Left ventricle myocardium superior (tissue), 1 donor: ENCODE measurements at places on chromosomes 6 and 20.
A peak's percentile ranks its signal among the peaks of the same experiment; 100 is the strongest.

GRCh38 chr6:118509009-118509617 is 39.0 kb upstream of the PLN start:
- DNase-seq = peak; percentile 45

GRCh38 chr20:13028673-13029072 is 19.9 kb downstream of the SPTLC3 start:
- no peak for DNase-seq

DNA sequence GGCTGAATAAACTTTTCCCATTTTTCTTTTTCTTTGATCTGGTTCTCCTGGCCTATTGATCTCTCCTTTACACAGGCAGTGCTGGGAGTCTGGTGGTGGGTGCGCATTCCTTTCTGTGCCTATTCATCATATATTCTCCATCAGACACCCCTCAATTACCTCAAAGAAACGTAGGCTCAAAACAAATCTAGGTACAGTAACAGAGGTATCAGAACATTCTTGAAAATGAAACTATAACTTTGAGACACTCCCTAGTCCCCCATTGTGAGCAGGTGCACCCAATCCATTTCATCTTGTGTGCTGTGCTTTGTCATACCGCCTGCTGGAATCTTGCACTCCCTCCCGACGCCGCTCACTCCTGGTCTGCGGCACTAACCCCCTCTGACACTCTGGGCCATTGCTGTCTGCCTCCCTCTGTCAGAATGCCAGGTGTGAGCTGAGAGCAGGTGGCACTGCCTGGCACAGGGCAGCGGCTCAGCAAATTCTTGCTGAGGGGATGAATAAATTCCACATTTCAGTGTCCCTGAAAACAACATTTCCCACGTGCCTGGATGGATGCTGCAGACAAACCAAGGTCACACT is 303.4 kb upstream of the EXOC2 start:
- no peak for DNase-seq

DNA sequence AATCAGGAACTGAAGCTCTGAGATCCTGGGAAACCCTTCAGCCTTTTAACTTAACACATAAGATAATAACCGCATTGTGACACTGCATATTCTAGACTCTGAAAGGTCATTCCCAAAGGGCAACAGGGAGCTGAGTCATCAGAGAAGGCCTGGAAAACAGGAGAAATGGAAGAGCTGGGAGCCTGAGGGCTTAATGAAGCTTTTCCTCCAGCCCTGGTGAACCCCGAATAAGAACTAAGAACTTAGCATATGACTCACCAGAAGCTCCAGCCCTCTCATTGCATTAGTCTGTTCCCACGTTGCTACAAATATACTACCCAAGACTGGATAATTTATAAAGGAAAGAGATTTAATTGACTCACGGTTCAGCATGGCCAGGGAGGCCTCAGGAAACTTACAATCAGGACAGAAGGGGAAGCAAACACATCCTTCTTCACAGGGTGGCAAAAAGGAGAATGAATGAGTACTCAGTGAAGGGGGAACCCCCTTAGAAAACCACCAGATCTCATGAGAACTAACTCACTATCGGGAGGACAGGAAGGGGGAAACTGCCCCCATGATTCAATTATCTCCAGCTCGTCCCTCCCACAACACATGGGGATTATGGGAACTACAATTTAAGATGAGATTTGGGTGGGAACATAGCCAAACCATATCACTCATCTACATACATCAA is 648.5 kb downstream of the TFAP2A start:
- no peak for DNase-seq

- no peak for DNase-seq
Measured at GRCh38 chr6:90583179-90583835, 3.6 kb downstream of the MAP3K7 start.

GRCh38 chr6:119791736-119792135 is 442.2 kb upstream of the MAN1A1 start:
- no peak for DNase-seq

- no peak for DNase-seq
Measured at GRCh38 chr6:132167929-132168892, 217.0 kb upstream of the CCN2 start.

- no peak for DNase-seq
Measured at GRCh38 chr20:23268792-23269354, 81.7 kb upstream of the NXT1 start.

- no peak for DNase-seq
Measured at GRCh38 chr20:32163951-32164350, 43.6 kb downstream of the PLAGL2 start.

GRCh38 chr6:85460921-85461797 is 11.3 kb downstream of the NT5E start:
- no peak for DNase-seq

- DNase-seq = no peak
Measured at GRCh38 chr6:152309648-152310047, 327.5 kb downstream of the SYNE1 start.

- DNase-seq = no peak
Measured at GRCh38 chr6:54098450-54099044, 12.7 kb upstream of the MLIP start.

DNA sequence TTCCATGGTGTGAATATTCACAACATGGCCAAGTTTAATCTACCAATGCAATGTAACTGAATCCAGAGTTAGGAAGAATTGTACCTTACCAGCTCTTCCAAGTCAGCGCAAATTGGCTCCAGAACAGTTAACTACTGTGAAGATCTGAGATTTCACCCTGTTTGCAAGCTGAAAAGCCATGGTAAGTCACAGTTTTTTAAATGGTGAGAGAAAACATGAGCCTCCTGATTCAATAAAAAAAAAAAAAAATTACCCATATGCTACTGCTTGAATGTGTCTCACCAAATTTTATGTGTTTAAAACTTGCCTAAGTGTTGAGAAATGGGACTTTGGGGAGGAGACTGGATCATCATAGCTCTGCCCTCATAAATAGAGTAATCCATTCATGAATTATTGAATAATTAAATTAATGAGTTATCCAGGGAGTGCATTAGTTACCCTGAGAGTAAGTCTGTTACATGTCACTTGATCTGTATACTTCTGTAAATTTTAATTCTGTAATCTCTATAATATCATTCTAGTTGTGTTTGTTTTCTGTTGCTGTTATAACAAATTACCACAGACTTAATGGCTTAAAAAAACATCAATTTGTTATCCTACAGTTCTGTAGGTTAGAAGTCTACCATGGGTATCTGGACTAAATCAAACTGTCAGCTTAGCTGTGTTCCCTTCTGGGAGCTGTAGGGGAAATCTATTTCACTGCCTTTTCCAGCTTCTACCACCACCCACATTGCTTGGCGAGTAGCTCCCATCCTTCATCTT is 1355.9 kb downstream of the GRIK2 start:
- DNase-seq = no peak

DNA sequence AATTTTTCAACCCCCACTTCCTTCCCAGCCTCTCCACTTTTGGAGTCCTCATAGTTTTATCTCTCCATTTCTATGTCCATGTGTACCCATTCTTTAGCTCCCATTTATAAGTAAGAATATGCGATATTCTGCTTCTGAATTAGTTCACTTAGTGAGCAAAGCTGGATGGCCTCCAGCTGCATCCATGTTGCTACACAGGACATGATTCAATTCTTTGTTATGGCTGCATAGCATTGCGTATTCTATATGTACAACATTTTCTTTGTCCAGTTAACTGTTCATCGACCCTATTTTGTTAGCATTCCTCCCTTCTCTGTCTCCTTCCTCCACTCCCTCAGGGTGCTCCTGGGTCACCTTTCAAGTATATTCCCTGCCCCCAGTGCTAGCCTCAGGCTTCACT is 210.0 kb upstream of the SSTR4 start:
- no peak for DNase-seq

DNA sequence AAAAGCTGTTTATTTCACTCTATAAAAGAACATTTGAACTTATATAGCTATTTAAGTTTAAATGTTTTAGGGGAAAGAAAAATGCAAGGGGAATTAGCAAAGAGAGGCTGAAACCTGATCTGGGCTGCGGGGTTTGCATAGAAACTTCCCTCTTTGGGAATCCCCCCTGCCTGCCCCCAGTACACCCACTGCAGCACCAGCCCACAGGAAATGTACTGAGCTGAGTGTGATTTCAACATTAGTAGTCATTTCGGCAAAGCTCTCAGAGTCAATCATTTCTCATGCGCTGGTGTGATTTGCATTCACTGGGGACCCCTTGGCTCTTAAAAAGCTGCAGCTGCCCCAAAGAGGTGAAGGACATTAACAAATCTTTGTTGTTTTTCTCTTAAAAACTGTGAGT is 859.4 kb downstream of the MAFB start:
- DNase-seq = no peak

GRCh38 chr6:105453968-105454367 is 51.1 kb upstream of the PREP start:
- no peak for DNase-seq

GRCh38 chr6:114169763-114170162 is 173.1 kb downstream of the HS3ST5 start:
- DNase-seq = no peak

- DNase-seq = peak; percentile 22
Measured at GRCh38 chr20:63703471-63703975, 4.3 kb downstream of the ARFRP1 start.

DNA sequence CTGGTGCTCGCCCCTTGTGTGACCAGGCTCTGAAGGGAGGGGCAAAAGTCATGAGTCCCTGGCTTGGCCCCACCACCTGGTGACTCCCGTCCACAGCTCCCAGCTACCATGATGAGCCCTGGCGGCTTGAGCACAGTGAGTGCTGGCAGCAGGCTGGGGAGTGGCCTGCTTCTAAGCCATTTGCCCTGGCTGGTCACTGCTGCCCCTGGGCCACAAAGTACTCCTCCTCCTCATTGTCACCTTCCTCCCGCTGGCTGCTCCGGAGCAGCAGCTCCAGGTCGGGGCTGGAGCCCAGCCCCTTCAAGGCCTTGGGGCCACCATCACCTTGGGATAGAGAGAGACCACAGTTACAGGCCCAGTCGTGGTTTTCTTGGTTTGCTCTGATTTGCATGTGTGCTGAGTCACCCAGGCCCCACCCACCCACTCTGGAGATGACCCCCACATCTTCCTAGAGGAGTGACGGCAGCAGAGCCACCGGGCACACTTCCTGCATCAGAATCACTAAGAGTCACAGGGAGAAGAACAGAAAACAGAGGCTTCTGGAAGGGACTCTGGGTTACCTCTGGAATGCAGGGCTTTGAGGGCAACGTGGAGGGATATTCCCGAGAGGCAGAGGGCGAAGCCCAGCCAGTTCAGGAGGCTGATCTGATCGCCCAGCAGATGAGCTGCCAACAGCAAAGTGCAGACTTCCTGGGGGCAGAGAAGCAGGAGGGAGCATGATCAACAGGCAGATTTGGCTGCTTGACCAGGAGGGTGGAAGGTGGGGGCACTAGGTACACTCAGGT is 42.1 kb upstream of the CDH22 start:
- no peak for DNase-seq

GRCh38 chr20:35341366-35342028 is 49.3 kb upstream of the FAM83C start:
- DNase-seq = no peak
